ENCODE measurements at places on chromosomes 12 and 14.

DNA sequence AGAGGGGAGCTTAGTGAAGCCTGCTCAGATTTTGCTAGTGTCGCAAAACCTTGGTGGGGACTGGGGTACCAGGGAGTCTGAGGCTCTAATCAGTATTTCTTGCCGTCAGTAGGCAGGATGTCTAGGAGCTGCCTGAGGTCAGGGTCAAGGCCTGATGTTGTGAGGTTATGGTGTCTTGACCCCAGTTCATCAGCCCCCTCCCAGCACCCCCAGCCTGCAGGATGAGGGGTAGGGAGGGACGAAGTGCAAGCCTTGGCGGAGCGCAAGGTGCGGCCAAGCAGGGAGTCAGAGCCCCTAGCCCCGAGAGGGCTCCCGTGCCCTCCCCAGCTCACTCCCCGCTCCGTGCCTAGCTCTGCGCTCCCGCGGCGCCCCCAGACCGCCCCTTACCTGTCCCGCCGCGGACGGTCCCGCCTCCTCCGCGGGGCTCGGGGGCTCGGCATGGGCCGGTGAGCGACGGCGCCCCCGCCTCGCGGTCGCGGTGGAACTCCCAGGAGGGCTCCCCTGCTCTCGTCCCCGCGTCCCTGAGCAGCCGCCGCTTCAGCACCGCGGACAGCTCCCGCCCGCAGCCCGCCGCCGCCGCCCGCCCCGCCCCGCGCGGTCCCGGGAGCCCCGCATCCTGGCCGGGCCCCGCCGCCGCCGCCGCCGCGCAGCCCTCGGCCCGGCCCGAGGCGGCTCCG is 347 bp downstream of the SYNDIG1L start:
- no peak for DNase-seq

GRCh38 chr12:119102714-119103113 is 76.0 kb upstream of the HSPB8 start:
- no peak for DNase-seq

DNA sequence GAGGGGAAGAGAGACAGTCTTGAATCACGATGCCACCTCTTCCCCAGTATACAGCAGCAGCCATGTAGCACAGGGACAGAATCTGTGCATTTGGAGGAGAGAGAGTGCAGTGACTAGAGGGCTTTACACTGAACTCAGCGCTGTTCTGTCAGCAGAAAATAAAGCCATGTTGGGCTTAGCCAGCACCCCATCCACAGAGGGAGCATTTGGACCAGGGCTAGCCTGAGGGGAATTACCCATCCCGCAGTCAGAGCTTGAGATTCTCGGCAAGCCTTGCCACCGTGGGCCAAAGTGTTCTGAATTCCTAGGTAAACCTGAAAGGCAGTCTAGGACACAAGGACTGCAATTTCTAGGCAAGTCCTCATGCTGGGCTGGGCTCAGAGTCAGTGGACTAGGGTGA is 120.4 kb upstream of the CNOT2 start:
- no peak for DNase-seq

- no peak for DNase-seq
Observed at GRCh38 chr12:30440826-30441602, 254.7 kb downstream of the IPO8 start.

DNA sequence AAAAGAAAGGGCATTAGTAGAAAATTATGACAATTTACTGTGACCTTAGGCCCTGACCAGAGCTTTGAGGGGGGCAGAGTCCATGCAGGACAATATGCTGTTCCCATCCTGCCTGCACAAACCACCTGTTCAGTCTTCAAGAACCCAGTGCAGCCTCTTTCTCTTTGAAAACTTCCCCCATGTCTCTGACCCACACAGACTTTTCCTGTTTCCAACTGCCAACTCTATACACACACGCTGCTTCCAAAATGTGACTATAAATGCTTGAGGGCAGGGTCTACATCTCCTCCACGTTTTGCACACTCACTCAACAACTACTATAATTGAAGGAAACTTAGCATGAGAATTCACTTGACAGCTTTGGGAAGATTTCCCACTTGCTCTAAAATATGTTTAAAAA is 36.6 kb upstream of the SYCP3 start:
- DNase-seq = no peak

- no peak for DNase-seq
Observed at GRCh38 chr12:10363914-10364814, 25.7 kb downstream of the KLRK1 start.

DNA sequence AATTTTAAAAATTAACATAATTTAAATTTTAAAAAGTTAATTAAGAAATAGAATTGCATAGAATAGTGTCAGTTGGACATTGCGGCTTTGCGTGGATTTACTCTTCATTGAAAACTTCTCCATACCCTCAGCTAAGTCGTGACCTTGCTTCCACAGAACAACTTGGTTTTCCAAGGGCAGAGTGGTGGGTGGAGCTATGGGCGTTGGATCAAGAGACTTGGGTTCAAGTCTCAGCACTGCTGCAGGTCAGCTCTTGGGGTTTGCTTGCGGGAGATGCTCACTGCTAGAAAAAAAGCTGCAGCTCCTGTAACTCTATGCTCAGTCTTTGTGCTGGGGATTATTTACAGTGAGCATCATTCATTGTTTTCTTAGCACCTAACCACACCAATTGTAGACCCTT is 133.7 kb downstream of the PRIMA1 start:
- DNase-seq = no peak

- DNase-seq = no peak
Observed at GRCh38 chr12:124861898-124862676, 1.6 kb downstream of the SCARB1 start.

- DNase-seq = no peak
Observed at GRCh38 chr12:66898700-66899469, 220.0 kb upstream of the GRIP1 start.

- DNase-seq = no peak
Observed at GRCh38 chr12:92021666-92022035, 124.0 kb downstream of the BTG1 start.

GRCh38 chr14:71372411-71372838 is 465.2 kb downstream of the PCNX1 start:
- no peak for DNase-seq

DNA sequence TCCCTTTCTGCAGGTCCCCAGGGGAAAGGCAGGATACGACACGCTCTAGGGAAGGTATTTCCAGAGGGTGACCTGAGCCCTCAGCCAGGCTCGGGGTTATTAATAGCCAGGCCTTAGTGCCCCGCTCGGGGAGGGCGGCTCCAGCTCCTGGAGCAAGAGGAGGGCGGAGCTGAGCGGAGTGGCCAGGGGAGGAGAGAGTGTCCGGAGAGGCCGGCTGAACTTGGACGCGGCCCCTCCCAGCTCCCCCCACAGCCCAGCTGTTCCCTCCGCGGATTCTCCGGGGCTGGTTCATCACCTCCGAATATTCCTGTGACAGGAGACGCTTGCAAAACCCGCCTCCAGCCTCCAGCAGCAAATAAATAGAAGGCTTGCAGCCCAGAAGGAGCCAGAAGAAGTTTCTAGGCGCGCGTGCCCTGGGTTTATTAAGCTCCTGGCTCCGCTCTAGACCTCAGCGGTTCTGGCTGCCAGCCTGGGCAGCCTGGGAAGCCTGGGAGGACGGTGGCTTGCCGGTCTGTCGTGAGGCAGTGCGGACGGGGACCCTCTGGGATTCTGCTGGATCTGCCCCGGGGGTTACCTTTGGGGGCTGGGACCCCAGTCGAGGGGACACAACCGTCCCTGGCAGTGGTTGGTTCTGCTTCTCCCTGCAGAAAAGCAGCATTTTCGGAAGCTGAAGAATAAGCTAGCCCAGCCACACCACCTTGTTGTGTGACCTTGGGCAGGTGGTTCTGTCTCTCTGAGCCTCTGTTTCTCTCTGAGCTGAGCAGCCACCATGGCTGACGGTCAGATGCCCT is at the start of gene HSPB8:
Gene HSPB8, plus strand, starts transcription at position 388 of the 791 bp plus-strand sequence. Its CDS starts 382 bp downstream, at position 770.
- peak; percentile 6 for DNase-seq

DNA sequence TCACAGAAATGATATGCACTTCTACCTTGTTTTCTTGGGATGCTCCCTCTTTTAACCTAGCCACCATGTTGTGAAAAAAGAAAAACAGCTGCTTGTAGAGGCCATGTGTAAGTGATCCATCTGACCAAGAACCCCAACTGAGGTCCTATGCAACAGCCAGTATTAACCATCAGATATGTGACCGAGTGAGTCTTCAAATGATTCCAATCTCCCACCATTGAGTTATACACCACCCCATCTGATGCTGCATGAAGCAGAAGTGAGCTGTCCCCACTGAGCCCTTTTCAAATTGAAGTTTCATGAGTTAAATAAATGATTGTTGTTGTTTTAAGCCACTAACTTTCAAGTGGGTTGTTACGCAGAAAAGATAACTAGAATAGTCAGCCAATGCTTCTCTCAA is 20.6 kb upstream of the USP15 start:
- DNase-seq = no peak

DNA sequence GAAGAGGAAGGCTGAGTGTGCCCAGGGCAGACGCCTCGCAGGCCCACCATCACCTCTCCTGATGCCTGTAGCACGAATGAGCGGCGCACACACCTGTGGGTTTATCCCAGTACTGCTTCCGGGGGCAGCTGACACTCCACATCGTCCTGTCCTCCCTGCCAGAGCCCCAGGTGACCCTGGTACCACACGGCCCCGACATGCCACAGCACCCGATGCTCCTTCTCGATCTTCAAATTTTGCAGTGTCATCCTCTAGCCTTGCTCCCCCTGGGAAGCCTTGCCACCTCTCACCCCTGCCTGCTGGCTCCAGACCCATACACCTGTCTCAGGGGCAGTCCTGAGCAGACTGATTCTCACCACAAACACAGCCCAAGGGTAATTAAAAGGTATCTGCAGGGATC is 40.6 kb downstream of the ANO2 start:
- DNase-seq = no peak

- no peak for DNase-seq
Observed at GRCh38 chr12:65156366-65156841, 13.0 kb upstream of the LEMD3 start.

GRCh38 chr14:39492267-39492666 is 60.0 kb upstream of the FBXO33 start:
- DNase-seq = no peak

- no peak for DNase-seq
Observed at GRCh38 chr12:12230275-12230674, 36.6 kb downstream of the LRP6 start.

- no peak for DNase-seq
Observed at GRCh38 chr14:92846162-92846897, 52.2 kb downstream of the GOLGA5 start.

GRCh38 chr14:92373336-92373735 is 50.4 kb downstream of the SLC24A4 start:
- no peak for DNase-seq

DNA sequence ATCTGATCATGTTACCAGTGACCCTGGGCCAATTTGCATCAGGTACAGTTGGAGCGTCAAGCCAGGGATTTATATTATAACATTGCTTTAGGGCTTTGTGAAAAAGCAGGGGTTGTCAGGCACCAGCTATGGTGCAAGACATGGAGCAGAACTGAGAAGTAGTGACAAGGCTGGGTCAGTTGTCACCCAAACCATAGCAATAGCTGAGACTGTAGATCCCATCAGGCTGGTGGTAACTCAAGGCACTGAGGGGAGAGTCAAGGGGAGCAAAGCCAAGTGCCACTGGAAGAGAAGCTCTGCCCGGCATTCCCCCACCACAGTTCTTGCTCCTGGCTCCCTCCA is 16.9 kb downstream of the BCL2L14 start:
- no peak for DNase-seq

DNA sequence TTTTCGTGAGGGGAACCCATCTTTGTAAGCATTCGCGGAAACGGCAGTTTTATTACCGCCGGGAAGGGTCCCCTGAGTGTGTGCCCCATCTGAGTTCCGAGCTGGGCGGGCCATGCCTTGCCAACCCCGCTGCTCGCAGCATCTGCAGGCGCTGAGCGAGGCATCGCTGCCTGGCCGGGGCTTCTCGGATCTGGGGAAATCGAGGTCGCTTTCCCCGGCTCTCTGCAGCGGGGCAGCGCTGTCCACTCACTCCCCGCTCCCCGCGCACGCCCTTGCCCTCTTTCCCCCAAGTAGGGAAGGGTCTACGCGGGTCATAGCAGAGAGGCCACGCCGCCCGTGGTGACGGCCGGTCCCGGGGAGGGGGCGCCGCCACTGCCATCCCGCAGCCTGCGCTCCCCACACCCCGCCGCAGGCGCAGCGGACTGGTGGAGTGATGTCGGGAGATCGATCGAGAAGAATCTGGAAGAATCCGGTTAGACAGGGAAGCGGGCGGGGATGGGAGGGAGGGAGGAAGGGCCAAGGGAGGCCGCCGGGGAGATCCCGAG is 507 bp upstream of the FKBP4 start:
- DNase-seq = no peak

GRCh38 chr12:22312336-22312735 is 22.2 kb downstream of the ST8SIA1 start:
- DNase-seq = peak; percentile 43

DNA sequence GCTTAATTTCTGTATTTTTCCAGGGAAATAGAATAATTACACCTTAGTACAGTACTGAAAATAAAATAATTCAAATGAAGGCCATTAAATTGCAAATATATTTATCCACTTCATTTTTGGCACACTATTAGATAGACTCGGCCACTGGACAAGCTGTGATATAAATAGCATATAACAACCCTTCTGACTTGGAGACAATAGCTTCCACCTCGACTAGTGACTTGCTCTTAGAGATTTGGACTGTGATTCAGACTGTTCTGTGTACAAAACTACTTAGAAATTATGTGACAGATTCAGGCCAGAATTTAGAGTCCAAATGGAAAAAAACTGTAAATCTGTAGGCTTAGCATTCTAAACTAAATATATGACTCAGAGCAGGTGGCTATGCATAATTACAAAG is 949.9 kb downstream of the LRFN5 start:
- DNase-seq = no peak

GRCh38 chr14:51873221-51873893 is 12.9 kb downstream of the GNG2 start:
- no peak for DNase-seq

DNA sequence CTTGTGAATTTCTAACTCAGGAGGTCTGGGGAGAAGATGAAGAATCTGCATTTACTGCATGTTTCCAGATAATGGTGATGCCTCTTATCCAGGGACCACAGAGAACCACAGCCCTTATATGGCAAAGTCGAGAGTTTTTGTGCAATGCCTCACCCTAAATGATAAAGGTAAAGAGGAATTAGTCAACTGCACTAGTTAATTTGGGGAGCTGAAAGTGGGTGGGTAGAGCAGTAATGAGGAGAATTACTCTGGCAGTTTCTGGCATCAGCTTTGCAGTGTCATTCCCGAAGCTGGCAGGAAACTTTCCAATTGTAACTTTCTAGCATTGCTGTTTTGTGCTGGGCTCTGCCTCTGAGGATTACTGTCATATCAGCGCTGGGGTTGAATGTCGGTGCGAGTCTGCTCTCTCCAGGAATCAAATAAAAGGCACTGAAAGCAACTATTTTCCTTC is 10.3 kb downstream of the EGLN3 start:
- no peak for DNase-seq

- no peak for DNase-seq
Observed at GRCh38 chr12:95642583-95642982, 91.3 kb upstream of the USP44 start.

DNA sequence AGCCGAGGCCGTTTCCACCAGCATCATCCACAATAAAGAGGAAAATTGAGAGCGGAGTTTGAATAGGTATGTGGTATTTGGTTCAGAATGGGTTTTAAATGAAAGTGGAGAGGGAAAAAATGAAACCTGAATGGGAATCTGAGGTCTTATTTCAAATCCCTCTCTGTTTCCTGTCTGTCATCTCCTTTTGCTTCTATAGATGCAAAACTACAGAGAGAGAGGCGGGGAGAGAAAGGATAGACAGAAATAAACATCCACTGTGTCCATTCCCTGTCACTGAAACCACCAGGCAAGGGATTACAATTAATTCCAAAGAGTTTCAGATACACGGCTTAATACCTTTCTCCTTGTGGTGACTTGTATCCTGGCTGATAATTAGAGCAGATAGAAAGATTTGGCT is 102.3 kb downstream of the DAD1 start:
- DNase-seq = no peak

All from nucleus accumbens (tissue), 56 donors.